ENCODE measurements at places on chromosomes 6 and 20. TPM values are rescaled to one million over a fixed set of nuclear protein-coding genes. Genes with fewer than 3 reads are reported as not detected.

Gene DDX43
- 0.69 TPM for polyA plus RNA-seq

Gene MAP1LC3A
- polyA plus RNA-seq: 33.9 TPM

Gene FIG4
- 21.9 TPM for polyA plus RNA-seq

Gene ANKS1A
- 53.7 TPM for polyA plus RNA-seq

DNA sequence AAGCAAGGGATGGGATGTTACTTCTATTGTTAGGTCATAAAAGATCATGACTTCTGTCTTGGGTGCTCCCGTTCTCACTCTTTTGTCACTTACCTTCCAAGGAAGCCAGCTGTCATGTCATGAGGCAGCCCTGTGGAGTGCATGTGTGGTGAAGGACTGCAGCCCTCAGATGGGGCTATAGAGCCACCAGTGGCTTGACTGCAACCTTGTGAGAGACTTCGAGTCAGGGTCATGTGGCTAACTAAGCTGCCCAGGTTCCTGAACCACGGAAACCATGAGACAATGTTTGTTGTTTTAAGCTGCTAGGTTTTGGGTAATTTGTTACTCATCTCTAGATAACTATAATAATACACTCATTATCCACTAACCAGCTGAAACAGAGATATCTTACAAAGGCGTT, 477.1 kb downstream of the BTBD3 start:
- no peak for DNase-seq

GRCh38 chr6:7150381-7151064, 42.8 kb downstream of the RREB1 start:
- no peak for DNase-seq

DNA sequence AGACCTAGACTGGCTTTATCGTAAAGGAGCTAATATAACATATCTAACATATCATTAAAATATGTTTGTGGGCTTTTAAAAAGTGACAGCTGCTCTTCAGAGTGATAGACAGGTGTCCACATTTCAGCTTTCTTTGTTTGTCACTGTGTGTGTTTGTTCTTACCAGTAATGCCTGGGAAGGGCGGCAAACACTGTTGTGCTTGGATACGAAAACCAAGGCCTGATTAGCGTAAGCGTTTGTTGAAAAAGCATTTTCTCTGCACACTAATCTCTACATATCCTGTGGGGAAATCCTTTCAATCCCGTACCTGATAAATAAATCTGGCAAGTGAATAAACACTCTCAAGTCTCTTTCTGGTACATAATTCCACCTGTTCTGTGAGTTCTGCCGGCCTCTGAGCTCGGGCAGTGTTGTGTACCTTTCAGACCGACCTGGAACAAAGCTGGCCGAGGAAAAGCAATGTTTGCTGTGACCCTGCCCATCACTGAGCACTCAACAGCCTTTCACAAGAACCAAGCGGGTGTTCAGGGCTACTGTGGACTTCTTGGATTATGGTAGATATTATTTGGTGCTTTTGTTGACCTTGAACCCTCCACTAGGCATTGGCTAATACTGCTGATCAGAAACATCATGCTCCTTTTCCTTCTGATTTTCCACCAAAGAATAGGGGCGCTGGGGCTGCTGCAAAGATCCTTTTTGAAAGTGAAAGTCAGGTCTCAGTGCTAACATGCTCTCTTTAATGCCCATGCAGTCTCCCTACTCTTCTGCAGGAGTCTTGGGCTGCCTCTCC, 100.4 kb downstream of the CD83 start:
- no peak for DNase-seq

GRCh38 chr6:40877362-40877761, 161.7 kb downstream of the UNC5CL start:
- no peak for DNase-seq

DNA sequence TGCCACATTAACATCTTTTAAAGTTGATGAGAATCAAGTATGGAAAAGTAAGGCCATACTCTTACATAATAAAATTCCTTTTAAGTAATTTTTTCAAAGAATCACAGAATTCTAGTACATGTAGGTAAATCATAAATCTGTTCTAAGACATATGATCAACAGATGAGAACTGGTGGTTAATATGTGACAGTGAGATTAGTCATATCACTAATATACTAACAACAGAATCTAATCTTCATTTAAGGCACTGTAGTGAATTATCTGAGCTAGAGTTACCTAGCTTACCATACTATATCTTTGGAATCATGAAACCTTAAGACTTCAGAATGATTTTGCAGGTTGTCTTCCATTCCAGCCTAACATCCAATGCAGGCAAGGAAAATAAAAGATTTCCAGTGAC, 11.6 kb downstream of the PLN start:
- DNase-seq: no peak

GRCh38 chr20:37518606-37519507, 2.2 kb upstream of the NNAT start:
- DNase-seq: no peak

DNA sequence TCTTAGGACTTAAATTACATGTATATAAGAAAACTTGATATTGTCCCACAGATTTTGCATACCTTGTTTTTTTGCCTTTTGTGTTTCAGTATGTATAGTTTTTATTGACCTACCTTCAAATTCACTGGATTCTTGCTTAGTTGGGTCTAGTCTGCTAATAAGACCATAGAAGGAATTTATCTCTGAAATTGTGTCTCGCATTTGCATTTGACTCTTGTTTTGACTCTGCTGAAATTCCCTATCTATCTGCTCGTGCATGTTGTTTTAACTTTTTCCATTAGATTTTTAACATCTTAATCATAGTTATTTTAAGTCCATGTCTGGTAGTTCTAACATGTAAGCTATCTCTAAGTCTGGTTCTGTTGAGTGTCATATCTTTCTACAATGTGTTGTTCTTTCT, 163.9 kb downstream of the SCP2D1 start:
- DNase-seq: no peak

GRCh38 chr6:105094133-105094640, 85.6 kb downstream of the POPDC3 start:
- DNase-seq: no peak

GRCh38 chr6:126199466-126199865, 140.4 kb upstream of the CENPW start:
- no peak for DNase-seq

- DNase-seq: no peak
Observed at GRCh38 chr6:3928111-3928510, 78.9 kb downstream of the FAM50B start.

GRCh38 chr6:18165751-18166150, 10.5 kb downstream of the KDM1B start:
- no peak for DNase-seq
